ENCODE measurements at places on chromosomes 3 and 15.

DNA sequence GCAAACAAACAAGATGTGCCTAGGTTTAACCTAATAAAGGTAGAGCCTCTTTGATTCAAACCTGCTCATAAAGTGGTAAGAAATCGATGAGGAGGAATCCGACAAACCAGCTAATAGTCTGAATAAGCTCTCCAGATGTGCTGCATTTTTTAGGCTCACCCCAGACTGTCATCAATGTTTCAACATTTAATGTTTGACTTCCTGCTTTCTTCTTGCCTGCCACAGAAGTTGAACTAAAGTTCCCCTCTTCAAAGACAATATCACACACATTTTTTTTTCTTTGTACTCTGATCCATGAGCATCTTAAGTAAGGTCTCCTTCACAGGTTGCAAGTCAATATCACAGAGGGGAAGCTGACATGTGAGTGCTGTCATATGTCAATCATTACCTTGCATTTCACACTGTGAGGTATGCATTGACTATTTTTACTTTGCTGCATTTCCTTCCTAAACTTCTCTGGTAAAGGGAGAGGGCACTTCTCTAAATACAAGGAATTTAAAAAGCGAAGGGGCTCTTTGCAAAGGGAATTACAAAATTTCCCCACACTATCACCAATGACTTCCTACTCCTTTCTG, 172.3 kb upstream of the MCTP2 start:
- no peak for DNase-seq

DNA sequence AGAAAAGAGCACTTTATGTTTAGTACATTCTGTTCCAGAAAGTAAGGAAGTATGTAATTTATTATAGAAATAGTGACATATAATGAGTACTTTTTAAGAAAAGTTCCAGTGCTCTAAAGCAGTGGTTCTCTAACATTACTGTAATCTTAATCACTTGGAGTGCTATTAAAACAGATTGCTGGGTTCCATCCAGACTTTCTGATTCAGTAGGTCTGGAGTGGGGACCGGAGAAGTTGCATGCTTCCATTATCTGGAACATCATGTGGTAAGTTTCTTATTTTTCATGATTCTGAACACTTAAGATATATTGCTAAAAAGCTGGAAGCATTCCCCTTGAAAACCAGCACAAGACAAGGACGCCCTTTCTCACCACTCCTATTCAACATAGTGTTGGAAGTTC, 47.5 kb upstream of the ARL14 start:
- DNase-seq, result no peak

DNA sequence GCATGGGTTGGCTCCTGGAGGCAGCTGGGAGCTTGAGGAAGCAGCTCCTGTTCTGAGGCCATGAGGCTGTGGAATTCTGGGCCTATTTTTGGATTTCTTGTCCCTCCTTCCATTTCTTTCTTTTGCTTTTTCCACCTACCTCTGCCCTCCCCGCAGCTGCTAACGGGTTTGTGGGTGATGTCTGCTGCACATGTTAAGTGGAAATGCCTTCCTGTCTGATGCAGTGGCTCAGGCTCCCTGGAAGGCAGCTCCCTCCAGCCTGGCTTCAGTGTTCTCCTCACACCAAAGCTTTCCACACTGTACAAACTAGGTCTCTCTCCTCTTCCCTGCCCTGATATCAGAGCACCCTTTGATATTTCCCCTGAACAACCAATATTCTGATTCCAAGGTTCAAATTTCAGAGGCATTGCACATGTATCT, 33.8 kb upstream of the ESYT3 start:
- no peak for DNase-seq

GRCh38 chr15:39145854-39146625, 434.8 kb upstream of the THBS1 start:
- DNase-seq, result no peak

- no peak for DNase-seq
These were observed 214.9 kb upstream of the ARRDC4 start for GRCh38 chr15:97745481-97746071.

- no peak for DNase-seq
These were observed 74.5 kb upstream of the BLM start for GRCh38 chr15:90642464-90643300.

DNA sequence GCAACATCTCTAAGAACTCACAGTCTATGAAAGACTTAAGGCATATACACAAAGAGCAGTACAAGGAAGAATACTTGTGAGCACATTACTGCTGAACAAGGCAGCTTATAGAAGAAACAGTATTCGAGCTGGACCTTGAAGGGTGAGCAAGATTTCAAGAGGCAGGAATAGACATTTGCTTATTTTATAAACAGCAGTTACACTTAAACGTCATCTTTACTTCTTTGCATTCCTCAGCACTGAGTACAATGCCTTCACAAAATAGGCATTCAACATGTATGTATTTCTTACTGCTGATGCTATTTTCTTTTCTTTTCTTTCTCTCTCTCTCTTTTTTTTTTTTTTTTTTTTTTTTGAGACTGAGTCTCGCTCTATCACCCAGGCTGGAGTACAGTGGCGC, 205.8 kb downstream of the ZIC4 start:
- DNase-seq, result no peak

DNA sequence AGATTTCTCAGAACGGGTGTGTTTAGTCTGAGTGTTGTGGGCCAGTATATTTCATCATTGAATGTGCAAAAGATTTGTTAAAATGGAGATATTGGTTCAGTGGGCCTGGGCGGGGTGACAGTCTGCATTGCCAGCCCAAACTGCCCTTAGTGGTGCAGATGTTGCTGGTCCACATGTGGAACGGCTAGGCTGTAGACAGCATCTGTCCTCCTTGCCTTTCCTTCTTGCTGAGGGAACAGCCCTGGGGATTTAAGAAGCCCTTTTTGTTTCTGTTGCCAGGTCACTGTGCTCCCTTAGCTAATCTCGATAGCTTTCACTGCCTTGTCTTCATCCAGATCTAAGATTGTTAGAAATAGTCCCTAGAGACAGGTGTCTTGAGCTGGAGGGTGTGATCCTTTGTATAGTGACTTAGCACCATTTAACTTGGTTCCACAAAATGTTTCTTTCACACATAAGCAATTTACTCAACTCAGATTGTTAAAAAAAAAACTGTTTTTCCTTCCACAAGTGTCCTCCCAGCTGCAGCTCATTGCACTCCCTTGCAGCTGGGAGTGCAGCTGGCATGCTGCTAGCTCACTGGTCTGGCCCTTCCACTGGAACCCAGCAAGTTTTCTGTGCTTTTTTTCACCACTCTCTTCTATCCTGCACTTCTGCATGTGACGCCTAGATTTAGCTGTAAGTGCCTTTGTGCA, 37.5 kb downstream of the GAP43 start:
- no peak for DNase-seq

DNA sequence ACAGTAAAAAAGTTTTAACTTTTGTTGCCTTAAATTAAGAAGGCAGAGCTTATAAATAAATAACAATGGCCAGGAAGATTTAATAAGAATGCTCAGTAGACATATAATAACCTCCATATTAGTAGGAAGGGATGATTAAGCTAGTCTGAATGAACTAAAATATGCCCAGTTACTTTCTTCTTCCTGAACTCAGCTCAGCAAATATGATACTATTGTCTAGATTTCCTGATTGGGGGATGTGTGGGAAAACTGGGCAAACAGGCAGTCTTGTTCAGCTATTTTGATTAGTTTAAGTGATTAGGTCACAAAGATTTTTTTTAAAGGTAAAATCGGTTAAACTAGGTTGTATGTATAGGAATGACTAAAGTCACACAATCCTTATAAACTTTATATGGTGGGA, 167.2 kb upstream of the SLC2A2 start:
- DNase-seq, result no peak

- peak; percentile 27 for DNase-seq
These were observed 89.5 kb upstream of the ATP2B2 start for GRCh38 chr3:10594915-10595314.

DNA sequence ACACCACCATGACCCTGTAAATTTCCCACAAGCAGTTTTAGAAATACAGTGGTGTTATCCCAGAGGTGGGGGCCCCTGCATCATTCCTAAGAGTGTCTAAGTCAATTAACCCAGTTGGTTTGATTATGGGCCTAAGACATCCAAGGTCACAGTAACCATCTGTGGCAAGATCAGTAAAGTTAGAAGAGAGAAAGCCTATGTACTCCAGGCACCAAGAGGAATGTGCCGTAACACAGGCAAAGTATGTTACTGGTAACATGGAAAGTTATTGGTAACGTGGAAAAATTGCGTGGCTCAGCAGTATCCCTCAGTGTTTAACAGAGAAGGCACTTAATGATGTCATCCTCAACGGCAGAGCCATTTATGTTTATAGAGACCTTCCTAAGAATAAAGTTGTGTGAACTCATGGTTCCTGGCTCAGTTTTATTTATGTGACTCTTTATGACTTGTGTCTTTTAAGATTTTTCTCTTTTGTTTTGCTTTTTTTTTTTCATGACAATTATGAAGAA, 144.1 kb upstream of the RASGRP1 start:
- DNase-seq, result no peak

DNA sequence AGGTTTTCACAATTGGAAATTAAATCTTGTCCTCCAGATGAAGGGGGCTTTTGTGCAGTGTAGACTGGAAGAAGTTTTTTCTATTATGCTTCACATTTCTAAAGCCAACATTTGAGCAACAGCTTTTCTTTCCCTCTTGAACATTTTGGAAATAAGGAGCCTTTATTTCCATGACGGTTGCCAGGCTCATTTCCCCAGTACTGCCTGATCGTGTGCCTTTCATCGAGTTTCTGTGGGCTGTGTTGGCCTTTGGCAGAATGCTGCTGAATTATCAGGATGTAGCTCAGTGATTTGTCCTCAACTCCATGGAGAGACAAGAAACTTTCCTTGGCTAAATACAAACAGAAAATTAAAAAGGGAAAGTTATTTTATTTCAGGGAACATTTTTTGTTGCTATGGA, 314.8 kb upstream of the LRRC3B start:
- DNase-seq, result no peak

GRCh38 chr15:50377867-50378751, 23.1 kb upstream of the GABPB1 start:
- no peak for DNase-seq

GRCh38 chr3:71907996-71908395, 123.0 kb upstream of the PROK2 start:
- DNase-seq, result no peak

DNA sequence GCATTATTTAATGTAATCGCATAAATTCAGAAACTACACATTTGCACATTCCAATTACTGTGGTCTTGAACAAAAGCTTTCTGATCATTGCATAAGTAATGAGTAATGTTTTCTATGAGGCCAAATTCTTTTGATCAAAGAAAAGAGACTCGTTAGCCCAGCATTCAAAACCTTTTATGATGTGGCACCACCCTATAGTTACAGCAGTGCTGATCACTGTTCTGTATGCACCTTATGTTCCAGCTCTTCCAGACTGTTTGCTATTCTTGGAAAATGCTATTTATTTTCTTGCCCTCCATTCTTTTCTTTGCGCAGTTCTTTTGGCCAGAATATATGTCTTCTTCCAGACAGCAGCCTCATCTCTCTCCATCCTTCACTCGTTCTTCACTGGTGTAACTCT, 42.3 kb downstream of the MAP3K13 start:
- DNase-seq, result no peak

- DNase-seq, result no peak
These were observed 72.4 kb upstream of the BBX start for GRCh38 chr3:107450254-107450893.

DNA sequence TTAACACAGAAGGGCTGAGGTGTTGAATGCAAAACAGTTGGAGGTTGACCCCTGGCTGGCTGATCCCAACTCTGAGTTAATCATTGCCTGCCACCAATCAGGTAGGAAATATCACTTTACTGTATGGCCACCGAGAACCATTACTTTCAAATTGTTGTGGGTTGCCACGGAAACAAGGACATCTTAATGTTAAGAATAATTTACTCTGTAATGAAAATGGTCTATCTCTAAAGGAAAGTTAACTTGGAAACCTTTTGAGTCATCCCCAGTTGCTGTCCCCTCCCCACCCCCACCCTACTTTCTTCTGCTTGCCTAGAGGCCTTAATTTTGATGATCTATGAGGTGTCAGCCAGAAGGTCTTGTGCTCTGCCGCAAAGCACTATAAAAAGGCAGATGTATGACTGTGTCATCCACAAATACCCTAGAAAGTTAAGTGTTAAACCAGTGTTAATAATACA, 78.7 kb upstream of the SNRK start:
- no peak for DNase-seq

DNA sequence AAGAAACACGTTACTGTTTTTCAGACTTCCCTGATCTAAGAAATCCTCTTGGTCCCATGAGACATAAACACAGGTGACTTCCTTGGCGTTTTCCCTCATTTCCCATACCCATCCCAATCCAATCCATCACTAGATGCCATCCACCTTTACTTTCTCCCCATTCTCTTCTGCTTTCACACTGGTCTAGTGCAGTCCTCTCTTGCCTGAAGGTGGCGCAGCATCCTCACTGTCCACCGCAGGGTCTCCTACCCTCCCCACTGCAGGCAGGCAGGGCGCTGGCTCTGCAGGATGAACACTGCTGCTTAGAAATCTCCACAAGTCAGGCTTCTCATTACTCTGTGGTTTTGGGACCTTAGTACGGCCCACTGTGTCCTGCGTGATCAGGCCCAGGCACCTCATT, 58.2 kb downstream of the RAB7A start:
- DNase-seq, result peak; percentile 46

DNA sequence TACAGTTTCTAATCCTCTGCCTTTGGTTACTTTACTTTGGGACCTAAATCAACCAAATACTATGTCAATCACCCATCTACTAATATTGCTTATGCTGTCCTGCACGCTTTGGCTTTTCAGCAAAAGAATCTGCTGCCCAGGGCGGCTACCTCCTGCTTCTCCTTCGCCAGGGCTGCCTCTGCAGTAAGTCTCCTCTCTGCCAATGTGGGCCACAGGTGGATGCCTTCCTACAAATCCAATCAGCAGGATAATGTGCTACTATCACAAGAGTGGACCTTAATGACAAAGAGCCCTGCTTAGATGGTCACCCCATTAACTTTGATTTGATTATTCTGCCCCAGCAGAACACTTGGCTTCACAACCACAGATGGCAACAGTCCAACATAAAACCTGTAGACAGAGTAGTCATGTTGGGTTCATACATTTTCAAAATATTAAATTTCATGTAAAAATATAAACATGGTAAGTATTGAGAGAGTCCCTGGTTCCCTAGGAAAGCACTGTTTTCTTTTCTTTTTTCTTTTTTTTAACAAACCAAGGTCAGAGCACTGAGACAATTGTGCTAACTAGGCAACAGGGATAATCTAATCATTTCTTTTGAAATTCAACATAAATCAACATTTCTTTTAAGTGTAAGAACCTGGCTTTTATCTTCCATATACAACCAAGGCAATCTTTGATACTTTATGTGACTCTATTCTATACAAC, 298.3 kb downstream of the ZBTB20 start:
- no peak for DNase-seq

Measured in activated gamma-delta T cell treated with Interleukin-2 at 50 U/mL for 16 hours (primary cell).